ENCODE measurements at places on chromosomes 12 and 14.

DNA sequence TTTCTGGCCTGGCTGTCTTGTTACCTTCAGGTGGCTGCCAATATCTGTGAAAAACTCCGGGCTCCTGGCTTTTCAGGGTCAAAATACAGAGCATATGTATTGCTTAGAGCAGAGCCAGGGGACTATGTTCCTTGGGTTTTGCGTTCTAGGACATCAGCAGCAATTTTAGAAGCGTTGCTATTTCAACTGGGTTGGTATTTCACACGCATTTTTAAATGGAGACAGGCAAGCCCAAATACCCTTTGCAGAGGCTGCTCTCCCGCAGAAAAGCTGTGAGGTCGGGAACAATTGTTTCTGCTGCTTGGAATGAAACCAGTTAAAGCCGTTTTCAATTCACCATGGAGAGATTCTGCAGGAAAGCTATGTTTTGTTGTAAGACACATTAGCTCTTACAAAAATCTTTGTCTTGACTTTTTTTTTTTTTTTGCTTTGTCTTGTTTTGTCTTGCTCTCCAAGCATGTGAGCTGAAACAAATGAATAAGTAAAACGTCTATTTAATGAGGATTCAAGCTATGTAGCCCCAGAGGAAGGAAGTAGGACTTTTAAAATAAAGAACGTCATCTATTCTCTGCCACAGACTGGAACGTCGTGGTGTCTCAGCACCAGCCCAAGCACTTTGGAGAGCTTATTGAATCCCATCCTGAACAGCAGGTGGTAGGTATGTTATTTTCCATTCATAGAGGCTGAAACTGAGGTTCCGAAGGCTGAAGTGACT is 181.0 kb upstream of the TBX3 start:
- no peak for DNase-seq

DNA sequence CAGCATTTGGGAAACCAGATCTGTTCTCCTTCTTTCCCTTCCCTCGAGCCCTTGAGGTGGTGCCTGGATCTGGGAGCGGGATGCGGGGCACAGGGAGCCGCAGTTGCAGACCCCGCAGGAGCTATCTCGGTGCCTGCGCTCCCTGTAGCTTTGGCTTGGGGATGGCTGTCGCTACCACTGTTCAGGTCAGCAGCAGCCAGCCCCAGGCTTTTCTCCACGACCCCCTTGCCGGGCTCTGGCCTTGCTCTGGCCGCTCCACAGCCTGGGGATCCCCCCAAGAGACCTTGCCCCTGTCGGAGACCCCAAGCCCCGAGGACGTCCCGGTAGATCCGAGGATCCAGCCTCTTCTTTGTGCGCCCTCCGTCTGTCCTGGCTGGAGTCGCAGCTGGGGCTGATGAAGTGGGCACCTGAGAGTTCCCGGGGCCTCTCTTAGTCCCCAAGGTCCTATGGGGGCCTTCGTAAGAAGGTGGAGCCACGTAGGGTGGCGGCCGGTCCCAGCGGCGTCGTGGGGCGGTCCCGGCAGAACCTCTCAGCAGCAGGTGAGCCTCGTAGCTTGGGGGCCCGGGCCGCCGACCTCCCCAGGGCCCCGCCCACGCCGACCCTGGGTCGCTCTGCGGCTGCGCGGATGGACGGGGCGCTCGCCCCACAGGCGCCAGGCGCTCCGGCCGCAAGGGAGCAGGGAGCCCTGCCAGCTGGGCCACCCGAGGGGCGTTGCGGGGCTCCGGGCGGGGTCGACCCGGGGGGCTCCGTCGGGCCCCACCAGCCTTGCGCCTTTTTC is 1.3 kb downstream of the DDN start:
- peak; percentile 39 for DNase-seq

DNA sequence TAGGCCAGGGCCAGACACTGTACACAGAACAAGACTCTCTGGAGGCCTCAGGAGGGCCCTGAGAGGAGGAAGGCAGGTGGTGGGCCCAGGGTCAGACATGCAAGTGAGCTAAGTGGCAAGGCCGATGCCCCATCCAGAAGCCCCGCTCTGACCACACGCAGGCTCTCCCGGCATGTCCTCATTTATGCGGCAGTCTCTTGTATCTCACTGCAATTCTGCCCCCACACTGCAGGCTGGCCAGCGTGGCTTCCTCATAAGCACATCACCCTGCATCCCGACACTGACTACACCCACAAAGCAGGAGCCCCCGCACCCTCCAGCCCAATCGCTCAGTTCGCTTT is 17.5 kb downstream of the SSH1 start:
- DNase-seq, result no peak

DNA sequence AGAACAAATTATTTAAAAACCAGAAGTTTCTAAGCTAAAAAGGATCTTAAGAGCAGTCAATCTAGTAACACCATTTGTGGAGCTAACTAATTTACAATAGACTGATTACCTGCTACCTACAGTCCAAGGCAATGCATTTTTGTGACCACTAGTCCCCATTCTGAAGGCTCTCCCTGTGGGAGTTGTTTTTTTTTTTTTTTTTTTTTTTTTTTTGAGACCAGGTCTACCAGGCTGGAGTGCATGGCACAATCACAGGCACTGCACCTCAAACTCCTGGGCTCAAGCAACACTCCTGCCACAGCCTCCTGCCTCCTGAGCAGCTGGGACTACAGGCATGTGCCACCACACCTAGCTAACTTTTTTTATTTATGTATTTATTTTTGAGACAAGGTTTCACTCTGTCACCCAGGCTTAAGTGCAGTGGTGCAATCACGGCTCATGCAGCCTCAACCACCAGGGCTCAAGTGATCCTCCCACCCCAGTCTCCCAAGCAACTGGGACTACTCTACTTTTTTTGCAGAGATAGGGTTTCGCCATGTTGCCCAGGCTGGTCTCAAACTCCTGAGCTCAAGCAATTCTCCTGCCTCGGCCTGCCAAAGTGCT is 3.9 kb downstream of the GNPTAB start:
- DNase-seq, result no peak

DNA sequence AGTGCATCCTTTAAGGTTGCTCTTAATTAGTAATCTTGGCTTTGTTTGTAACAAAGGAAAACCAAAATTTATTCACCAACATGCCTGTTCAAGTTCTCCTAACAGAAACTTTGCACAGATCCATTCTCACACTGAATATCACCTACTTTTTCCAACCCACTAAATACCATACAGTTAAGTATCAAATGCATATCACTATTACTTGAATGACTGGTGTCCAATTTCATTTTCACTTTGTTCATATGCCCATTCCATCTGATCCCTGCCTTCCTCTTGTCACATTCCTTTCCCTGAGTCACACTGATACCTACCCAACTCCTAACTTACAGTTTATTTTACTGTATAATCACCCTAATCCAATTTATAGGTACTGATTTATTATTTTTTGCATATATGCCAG is 286.4 kb downstream of the NELL2 start:
- DNase-seq, result no peak

DNA sequence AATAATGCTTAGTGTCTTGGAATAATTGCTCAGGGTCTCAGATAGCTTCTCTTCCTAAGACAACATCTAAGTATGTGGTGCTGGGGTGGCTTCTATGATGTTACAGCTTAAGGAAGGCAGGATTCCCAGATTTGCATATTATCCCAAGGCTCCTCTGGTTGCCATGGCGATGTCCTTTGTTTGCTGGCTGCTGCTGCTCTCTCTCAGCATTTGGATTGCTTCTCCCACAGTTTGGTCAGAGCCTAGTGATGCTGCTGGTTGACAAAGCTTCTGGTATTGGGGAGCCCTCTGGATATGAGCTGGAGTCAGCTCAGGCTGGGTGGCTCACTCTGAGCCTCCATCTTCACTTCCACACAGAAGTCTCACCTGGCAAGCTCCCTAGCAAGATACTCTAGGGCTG is 56.4 kb upstream of the FBXO33 start:
- no peak for DNase-seq

GRCh38 chr12:40325349-40325960 is 100.7 kb downstream of the LRRK2 start:
- peak; percentile 8 for DNase-seq

- DNase-seq, result peak; percentile 66
These were observed 19.3 kb upstream of the KRT7 start for GRCh38 chr12:52213564-52214420.

DNA sequence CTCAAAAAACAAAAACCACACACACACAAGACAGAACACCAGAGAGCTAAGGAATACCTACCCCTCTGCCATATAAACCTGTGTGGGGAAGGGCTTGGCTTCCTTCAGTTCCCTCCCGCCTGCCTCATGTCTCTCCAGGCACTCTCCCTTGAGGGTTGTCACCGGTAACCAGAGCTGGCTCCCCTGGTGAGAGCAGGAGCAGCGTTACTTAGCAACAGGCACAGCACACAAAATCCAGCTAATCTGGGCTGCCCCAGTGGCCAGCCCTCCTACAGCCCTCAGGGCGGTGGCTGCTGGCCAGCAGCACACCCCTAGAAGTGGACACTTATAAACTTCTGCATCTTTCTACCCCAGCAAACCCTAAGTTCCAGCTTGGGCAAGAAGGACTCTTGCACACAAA is 21.6 kb upstream of the NR4A1 start:
- DNase-seq, result no peak

GRCh38 chr12:96897421-96897820 is 9.6 kb upstream of the NEDD1 start:
- no peak for DNase-seq

DNA sequence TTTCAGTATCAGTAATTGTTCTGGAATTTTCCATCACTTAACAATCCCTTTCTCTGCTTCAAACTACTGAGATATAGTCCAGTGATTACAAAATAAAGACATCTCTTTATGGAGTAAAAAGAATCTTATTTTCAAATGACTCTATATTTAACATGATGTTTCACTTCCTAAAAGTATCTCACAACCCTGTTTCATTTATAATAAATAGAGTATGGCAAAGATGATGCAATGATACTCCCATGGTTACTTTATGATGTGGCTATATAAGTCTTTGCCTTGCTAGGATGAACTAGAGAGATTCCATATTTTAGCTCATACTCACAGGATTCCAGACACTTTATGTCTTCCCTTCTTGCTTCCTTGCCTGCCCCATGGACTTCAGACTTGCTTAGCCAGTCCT is 953.5 kb upstream of the MDGA2 start:
- DNase-seq, result no peak

- DNase-seq, result no peak
These were observed 256.4 kb downstream of the NUAK1 start for GRCh38 chr12:105882404-105882803.

DNA sequence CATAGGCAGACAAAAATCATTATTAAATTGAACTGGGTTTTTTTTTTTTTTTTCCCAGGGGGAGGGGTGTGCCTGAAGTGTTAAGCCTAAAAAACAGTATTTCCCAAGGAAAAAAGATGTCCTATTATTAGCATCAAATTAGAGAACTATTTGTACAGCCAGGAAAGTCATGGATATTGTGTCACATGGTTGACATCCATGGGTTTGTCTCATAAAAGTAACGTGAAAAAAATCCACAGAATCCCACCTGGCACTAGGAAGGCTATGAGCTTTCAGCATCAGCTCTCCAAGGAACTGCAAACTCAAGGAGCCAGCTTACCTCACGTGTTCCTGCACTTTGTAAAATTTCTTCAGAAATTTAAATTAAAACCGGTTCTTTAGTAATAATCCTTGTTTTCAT is 69.1 kb upstream of the EGLN3 start:
- no peak for DNase-seq

GRCh38 chr12:107344035-107344808 is 250.9 kb upstream of the CRY1 start:
- DNase-seq, result no peak

GRCh38 chr12:61546296-61546695 is 713.9 kb upstream of the USP15 start:
- DNase-seq, result no peak

GRCh38 chr14:90602088-90602687 is 205.4 kb downstream of the CALM1 start:
- no peak for DNase-seq

GRCh38 chr12:10293570-10294227 is 14.0 kb upstream of the KLRD1 start:
- peak; percentile 68 for DNase-seq

DNA sequence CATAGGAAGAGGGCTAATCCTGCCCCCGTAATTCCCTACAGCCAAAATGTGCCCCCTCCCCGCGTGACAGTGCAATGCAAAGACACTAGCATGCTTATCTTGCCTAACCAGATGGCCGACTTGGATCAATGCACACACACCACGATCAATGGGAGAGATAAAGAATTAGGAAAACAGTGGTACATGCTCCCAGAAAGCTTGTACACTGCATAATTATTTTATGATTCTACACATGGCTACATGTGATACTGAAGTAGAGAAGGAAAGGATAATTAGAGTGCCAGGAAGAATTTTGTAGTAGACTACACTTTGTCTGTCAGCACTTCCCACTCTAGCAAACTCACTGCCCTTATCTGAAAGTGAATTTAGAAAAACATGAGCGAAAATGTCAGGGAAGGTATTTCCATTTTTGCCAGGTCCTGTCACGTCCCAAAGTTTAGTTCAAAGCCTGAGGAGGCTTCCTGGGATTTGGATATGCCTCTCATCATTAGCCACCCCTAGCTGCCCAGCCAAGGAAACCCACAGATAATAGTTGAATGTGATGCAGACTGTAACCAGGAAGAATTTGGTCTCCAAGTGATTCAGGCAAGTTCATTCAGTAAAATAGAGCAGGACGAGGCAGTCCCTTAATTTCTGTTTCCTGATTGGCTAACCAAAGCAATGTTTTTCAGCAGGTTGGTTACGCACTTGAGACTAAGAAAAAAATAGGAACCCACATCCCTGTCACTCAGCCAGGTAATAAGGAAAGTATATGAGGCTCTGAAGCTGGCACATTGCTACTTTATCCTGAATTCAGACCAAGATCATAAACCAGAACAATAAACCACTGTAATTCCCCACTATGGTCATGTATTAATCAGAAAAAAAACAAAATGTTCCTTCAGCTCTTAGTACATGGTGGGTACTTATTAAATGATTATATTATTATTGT is 199.6 kb upstream of the OTX2 start:
- DNase-seq, result no peak

DNA sequence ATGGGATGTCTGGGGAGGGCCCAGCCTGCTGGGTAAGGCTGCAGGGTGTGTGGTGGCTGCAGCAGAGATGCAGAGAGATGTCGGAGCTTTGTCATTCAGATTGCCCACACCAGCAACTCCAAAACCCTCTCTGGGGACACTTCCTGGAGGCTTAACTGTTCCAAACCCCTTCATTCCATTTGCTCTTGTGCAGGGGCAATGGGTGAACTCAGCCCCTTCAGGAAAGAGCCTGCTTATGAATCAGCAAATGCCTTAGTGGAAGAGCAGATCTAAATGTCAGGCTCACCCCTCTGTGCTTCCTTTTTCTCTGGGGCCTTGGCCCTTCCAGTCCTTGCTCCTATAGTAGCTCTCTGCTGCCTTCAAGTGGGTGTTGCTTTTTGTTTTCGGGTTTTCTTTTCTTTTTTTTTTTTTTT is 36.7 kb upstream of the GPATCH2L start:
- DNase-seq, result no peak

DNA sequence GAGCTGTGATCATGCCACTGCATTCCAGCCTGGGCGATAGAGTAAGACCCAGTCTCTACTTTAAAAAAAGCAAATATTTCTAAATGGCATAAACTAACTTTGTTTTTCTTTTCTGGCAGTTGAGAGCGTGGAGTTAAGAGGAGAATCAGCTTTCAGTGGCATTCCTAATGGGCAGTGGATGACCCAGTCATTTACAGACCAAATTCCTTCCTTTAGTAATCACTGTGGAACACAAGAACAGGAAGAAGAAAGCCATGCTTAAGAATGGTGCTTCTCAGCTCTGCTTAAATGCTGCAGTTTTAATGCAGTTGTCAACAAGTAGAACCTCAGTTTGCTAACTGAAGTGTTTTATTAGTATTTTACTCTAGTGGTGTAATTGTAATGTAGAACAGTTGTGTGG is 21.2 kb downstream of the TDG start:
- no peak for DNase-seq

Measured in CD4-positive, alpha-beta T cell treated with Interleukin-1 beta for 1 hour (primary cell).